ENCODE measurements at places on chromosomes 1 and 21.

DNA sequence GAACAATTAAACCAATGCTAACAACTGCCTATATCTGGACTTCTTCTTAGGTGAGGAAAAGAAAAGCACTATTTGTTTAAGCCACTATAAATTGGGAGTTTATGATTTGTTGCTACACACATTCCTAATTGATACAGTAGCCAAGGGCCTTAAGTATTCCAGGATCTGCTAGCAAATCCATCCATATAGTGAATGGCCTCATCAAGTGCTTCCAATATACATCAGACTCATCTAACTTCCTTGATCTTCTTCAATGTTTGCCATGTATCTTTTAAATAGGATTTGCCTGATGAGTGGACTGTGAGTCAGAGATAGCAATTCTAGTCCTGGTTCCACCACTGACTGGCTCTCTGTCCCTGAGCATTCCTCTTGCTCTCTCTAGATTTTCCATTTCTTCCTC is 430.2 kb downstream of the OMA1 start:
- no peak for DNase-seq

DNA sequence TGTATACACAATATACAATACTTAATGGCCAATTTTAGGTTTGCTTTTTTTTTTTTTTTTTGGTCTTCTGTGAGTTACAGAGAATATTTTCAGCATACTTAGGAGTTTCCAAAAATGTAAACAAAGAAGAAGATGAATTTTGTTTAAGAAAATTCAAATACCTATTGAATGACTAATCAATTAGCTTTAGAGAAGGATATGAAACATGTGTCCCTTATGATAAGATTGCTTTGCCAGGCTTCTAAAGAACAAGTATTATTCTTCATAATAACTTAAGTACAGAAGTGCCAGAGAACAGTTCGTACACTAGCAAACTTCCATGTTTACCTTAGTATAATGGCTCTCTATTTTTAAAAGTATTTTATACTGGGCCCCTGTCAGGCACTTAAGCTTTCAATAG is 1191.0 kb upstream of the NCAM2 start:
- no peak for DNase-seq

- peak; percentile 55 for DNase-seq
Measured at GRCh38 chr1:231093156-231093922, 53.3 kb upstream of the FAM89A start.

DNA sequence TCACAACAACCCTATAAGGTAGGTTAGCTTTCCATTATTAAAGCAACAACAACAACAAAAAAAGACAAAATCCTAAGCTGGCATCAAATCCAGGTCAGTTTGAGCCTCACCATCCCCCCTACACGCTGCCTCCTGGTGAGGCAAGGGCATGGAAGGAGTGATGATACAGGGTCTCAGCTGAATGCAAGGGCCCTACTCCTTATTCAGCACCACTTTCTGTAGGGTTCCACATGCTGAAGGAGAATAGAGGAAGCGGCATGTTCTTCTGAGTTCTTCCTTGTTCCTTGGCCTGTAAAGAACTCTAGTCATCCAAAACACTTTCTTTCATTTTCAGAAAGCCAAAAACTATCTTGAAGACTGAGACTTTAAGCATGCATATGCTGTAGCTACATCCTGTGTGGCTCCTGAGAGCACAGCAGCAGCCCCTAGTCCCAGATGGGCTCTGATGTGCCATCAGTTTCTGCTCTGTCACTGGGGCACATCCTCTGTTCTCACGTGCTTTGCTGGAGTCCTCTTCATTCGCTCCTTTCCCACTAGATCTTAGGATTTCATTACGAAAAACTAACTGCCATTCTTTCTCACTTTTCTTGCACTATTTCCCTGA is 6.2 kb downstream of the ILDR2 start:
- no peak for DNase-seq

DNA sequence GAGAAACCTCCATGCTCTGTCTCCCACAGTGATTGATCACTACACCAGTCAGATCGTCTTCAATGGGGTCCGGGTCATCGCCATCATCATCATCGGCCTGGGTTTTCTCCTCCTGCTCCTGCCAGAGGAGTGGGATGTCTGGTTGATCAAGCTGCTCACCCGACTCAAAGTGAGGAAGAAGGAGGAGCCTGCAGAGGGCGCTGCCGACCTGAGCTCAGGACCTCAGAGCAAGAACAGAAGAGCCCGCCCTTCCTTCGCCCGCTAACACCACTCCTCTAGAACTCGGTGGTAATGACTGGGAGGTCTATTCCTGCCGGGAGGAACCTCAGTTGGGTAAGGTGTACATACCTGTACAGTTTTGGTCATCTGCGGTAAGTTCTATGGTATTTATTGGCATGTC is 50.3 kb upstream of the COA6 start:
- DNase-seq, result peak; percentile 75

GRCh38 chr1:233394860-233395717 is 67.6 kb downstream of the MAP3K21 start:
- DNase-seq, result no peak

- no peak for DNase-seq
Measured at GRCh38 chr1:16644193-16644481, 22.6 kb downstream of the RNU1-3 start.

DNA sequence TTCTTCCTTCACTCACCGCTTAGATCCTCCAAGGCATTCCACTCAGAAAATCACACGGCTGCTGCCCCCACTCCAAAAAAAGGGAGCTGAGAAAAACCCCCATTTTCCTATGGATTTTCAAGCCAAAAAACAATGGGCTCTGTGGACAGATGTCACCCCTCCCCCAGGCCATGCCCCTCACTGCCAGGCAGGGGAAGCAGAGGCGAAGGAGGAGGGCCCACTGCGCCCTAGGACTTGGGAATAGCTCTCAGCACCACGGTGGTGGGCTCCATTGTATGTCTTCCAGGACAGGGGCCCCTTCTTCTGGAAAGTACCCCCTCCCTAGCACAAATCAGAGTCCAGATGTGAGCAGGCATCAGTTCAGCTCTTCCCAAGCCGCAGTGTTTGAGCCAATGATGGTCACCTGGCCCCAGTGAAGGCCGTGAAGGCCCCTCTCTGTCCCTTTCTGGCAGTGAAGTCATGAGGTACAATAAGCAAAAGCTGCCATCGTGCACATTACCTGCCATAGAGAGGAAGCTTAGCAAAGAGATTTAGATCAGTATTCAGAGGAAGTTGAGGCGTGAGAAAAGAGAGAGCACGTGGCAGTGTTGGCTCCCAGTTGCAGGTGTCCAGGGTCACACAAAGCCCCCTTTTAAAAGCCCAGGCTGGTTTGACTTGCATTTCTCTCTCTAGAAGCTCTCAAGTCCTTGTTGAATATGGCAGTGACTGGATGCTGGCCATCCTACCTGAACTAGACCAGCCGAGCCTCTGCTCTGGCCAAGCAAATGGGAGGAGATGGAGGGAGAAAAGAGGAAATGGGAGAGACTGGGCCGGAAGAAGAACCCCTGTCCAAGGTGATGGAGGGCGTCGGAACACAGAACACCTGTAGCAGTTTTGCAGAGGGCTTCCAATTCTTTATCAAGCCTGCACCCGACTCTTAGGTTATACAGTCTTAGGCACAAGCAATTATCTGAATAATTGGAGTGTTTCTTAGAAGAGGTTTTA is 149.0 kb downstream of the TOMM20 start:
- no peak for DNase-seq

- DNase-seq, result peak; percentile 80
Measured at GRCh38 chr1:204359474-204360255, at the start of gene PLEKHA6. Gene PLEKHA6 (minus strand): TSS chr1:204359929. CDS start chr1:204273727, 86,202 bp downstream.

- DNase-seq, result no peak
Measured at GRCh38 chr1:24435782-24436365, 20.3 kb downstream of the NIPAL3 start.
